HT1080 (cell line): ENCODE measurements at places on chromosomes 2 and 18. TPM values are rescaled to one million over a fixed set of nuclear protein-coding genes. Genes with fewer than 3 reads are reported as not detected.

DNA sequence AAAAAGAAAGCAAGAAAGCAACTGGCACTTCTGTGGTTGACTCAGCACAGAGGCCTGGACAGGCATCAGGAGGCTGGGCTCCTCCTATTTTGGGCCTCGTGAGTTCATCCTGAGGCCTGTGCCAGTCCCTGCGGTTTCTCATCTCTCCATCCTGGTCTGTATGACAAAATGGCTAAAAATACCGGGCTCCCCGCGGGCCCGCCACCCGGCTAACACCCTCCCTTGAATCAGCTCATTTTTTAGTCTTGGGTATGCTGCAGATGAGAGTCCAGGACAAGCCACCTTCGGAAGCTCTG is 62.3 kb upstream of the YWHAQ start:
- DNase-seq, result peak; percentile 87

GRCh38 chr2:9145752-9146430 is 60.7 kb upstream of the ASAP2 start:
- no peak for DNase-seq

RSAD2 gene
- not detected in 2 replicates for total RNA-seq

RAB27B gene
- 27.7 and 27.8 TPM in 2 replicates for total RNA-seq

DNA sequence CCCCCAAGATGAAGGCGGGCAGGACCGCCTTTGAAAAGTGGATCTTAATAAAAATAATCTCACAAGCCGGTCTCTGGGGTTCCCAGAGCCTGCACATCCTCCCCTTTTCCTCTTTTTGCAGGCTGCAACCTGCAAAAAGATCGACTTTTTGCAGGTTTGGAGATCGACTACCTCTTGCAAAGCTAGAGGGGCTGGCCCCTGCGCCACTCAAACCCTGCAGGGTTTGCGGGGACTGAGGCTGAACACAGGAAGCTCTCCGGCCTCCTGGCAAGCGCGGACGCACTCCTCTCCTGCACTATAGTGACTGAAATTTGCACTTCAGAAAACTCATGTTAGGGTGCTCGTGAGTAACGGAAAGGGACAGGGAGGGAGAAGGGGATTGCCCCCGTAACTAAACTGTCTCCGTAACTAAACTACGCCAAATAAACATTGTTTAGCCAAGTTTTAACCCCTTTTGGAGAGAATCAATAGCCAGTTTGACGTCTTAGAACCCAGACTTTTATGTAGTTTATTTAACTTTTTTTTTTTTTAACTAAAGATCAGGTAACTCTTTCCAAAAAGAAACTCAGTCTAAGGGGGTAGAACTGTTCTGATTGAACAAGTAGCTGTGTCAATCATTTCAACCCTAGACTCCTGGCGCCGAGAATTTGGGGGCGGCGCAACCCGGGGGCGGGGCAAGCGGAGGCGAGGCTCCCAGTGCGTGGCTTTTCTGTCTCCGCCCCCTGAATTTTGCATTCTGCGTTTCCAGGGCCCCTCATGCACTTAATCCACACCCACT is 2.5 kb downstream of the IGFBP5 start:
- DNase-seq, result no peak

DNA sequence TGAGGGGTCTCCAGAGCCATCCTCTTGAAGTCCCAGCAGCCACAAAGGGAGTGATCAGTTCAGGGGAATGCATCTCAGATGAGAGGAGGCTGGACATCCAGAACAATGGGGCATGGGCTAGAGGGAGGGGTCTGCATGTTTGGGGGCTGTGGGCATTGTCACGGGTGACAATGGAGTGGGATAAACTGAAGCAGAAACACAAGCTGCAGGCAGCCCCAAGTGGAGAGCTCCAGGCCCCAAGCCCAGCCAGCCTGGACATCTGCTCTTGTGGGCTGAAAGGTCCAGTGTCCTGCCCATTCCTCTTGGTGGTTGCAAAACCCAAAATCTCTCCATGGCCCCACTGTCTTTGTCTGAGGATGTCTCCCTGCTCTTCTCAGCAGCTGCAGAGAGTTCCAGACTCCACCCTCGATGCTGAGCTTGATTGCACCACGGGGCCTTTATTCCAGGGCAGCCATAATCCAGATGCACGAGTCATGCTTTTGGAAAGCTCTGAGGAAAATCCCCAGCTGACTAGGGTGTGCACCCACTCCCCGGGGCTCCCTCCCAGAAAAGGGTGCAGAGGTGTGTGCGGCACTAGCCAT is 149.4 kb downstream of the TNS1 start:
- peak; percentile 15 for DNase-seq

DNA sequence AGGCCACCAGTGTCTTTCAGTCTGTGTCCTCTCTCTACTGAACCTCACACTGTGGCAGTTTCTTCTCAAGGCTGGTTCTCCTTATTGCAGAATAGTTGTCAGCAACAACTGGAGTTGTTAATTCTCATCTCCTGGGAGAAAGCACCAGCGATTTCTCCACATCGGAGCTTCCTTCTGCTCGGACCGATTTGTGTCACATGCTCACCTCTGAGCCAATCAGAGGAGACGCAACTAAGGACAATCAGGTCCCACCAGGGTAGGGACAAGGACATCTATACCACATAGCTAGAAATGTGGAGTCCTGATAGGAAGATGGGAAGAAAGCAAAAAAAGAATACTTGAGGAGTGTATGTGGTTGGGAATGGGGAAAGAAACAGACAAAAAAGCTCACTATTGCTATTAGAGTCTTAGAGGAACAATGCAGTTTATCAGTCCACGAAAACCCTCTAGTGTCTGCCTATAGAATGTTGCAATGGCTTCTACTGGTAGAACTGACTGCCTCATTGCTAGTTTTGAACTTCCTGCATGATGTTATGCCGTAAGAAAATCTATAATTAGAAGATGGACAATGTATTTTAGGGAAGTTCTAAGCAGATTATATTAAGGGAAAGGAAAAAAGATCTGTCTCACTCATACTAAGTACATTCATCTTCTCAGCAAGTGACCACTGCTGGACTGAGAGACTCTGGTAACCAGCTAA is 169.7 kb downstream of the CDCA7 start:
- no peak for DNase-seq

DNA sequence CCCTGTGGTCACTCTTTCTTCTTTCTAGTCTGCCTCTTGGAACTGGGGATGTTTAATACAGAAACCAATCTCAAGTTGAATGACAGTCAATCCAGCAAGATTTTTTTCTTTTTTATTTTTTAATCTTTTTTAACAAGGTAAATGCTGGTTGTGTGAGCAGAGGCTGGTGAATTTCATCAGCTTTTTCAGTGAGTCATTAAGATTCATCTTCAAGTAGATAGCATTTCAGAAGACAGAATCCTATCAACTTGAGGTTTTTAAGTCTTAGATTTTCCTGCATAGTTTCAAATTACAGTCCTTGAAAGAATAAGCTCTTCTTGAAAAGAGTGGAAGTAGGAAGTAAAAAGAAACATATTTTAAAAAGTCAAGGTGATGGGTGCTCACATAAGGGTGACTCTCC is 12.4 kb downstream of the SLC8A1 start:
- no peak for DNase-seq

- DNase-seq, result peak; percentile 64
Observed at GRCh38 chr2:161077367-161078210, 82.6 kb upstream of the TANK start.

DNA sequence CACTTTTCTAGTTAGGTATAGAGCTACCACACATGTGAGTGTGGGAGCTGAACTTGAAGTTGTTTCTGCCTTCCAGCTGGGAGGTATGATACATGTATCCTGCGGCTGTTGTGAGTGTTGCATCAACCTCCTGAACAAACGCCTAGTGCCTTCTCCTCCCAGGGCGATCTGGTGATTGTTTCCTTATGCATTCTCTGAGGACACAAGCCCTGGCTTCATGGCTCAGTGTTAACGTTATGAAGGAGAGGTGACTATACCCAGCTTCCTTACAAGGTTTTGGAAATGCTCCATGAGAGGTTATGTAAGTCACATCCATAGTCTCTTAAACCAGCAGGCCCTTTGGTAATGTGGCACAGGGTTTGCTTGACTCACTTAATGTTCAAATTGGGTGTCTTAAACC is 64.9 kb downstream of the SPRED2 start:
- DNase-seq, result peak; percentile 97

DNA sequence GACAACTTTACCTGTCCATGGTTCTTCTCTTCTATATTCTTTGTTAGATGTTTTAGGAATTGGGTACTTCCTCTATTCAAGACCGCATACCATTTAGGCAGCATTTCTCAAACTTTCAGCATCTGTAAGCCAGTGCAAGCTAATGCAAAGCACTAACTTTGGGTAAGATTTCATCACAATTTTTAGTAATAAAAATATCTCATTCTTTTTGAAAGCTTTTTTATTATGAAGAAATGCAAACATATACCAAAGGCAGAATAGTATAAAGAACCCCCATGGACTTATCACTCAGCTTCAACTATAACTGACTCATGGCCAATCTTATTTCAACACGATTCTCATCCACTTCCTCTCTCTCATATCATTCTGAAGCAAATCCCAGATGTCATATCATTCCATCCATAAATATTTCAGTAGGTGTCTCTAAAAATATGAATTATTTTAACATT is 32.9 kb downstream of the INO80C start:
- no peak for DNase-seq

CNDP1 gene
- total RNA-seq, result 0.23 TPM in 1 of 2 replicates, not detected in the other

ESCO1 gene
- total RNA-seq, result 11.8 and 12.0 TPM in 2 replicates

- DNase-seq, result no peak
Observed at GRCh38 chr2:9484533-9484932, 10.2 kb downstream of the IAH1 start.

NGEF gene
- 0.30 and 2.7 TPM in 2 replicates for total RNA-seq

SLC19A3 gene
- not detected in 2 replicates for total RNA-seq

DNA sequence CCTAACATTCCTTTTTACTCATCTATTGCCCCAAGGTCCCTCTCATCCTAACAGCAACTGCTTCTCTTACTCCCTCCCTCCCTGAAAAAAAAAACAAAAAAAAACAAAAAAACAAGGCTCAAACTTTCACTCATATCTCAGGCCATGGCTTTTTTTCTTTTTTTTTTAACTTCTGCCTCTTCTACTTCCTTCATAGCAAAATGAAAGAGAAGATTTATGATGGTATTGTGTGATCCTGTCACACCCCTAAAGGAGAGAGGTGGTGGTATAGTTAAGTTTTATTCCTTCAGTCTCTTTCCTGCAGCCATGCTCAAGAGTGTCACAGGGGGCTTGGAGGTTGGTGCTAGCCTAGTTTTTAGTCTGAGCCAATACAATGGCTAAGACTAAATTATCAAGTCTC is 21.5 kb upstream of the EPC2 start:
- no peak for DNase-seq

DNA sequence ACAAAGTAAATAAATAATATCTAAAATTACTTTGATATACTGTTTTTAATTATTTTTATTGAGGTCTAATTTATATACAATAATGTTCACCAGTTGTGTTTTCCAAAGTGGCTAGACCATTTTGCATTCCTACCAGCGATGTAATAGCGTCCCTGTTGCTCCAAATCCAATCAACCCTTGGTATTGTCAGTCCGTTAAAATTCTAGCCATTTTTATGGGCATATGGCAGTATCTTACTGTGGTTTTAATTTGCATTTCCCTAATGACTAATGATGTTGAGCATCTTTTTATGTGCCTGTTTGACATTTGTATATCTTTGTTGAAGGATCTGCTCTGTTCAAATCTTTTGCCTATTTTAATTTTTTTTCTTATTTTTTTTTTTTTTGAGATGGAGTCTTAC is 185.0 kb downstream of the PRPF40A start:
- DNase-seq, result no peak

GRCh38 chr2:153156743-153157142 is 321.8 kb downstream of the RPRM start:
- DNase-seq, result no peak

DNA sequence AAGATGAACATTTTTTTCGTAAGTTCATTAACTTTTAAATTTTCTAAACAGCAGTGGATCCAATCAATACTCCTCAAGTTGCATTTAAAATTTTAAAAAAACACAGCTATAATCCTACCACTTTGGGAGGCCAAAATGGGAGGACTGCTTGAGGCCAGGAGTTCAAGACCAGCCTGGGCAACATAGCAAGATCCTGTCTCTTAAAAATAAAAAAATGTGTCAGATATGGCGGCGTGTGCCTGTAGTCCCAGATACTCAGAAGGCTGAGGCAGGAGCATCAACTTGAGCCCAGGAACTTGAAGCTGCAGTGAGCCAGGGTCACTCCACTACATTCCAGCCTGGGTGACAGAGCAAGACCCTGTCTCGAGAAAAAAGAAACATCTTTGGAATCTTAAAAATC is 59.8 kb upstream of the RNU4ATAC start:
- DNase-seq, result no peak

DNA sequence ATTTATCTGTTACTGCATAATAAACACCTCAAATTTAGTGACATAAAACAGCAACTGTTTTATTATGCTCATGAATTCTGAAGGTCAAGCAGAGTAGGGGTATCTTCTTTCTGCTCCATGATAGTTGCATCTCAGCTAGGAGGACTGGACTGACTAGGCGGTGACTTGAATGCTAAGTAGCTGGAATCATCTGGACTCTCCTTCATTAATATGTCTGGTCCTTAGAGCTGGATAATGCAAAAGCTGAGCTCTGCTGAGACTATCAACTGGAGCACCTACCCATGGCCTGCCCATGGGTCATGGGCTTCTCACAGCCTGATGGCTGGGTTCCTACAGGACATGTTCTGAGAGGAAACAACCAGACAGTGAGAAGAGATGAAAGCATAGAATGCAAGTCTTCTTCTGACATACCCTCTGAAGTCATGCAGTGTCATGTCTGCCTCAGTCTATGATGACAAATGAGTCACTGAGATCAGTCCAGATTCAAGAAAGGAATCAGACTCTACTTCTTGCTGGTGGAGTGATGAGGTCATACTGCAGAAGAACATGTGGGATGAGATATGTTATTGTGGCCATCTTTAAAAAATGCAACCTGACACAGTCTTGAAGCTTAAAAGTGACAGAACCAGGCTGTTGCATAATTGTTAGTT is 174.2 kb upstream of the OSR1 start:
- DNase-seq, result peak; percentile 60

RASGRP3 gene
- 0.84 and 2.1 TPM in 2 replicates for total RNA-seq

GRCh38 chr18:77081390-77081778 is 51.2 kb downstream of the MBP start:
- peak; percentile 42 for DNase-seq

DNA sequence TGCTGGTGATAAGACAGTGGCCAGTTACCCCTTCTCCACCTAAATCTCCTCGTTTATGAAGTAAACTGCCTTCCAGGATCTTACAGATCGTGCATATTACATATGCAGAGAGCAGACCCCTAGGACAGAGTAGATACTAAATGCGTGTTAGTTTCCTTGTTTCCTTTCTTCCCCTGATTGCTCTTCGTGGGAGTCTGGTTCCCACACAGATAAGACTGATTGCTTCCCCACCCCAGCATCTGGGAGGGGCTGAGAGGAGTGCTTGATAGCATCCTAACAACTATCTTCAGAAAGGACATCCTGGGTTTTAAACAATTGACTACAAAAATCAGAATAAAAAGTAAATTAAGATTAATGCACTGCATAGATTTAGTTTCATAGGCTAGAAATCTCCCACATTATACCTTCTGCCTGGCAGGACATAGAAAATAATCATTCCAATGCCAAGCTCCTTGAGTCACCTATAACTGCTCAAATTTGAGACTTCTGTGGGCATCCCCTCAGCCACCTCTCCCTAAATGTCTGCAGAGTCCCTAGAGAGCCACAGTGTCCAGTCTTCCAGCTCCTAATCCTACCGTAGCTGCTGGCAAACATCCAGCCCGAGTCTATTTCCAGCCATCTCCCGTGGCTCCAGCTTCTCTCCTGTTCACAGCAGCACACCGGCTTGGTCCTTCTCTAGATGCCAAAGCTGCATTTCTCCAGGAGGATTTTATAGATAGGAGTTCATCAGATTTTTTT is 128.3 kb downstream of the LRRC30 start:
- DNase-seq, result no peak
